ENCODE measurements at places on chromosomes 2 and 18.

- no peak for DNase-seq
These were observed 212.3 kb downstream of the HDAC4 start for GRCh38 chr2:239188536-239188935.

- DNase-seq, result no peak
These were observed 106.3 kb upstream of the B3GNT2 start for GRCh38 chr2:62089658-62090057.

- no peak for DNase-seq
These were observed 56.9 kb downstream of the MAP3K20 start for GRCh38 chr2:173132531-173132930.

DNA sequence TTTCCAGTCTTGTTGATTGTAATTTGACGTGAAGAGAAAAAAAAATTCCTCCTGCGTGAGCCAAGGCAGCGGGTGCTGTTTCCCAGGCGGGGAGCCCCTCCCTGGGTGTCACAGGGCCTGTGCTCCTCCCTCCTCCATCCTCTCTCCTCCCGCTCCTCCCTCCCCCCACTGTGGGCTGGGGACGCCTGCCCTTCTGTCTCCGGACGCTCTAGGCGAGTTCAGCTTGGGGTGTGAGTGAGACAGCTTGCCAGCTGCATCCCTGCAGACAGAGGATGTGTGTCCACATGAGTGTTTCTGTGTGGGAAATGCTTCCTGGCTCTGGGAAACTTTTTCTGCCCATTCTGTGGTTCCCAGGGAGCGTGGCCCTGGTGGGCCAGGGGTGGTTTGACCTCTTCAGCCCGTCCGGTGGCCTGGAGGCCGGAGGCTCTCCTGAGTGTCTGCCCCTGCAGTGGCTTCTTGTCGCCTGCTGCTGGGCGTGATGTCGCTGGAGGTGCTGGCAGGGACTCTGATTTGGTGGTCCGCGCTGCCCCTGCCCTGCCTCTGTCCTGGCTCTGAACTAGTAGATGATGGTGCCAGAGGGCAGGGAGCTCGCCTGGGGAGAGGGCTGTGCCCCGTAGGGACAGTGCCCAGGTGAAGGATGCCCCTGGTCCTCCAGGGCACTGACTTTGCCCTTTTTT is 96.4 kb downstream of the USP40 start:
- DNase-seq, result no peak

- no peak for DNase-seq
These were observed 36.6 kb upstream of the SIGLEC15 start for GRCh38 chr18:45788861-45789260.

- peak; percentile 82 for DNase-seq
These were observed at the start of gene NFATC1 for GRCh38 chr18:79395761-79396404. TSS of gene NFATC1 (plus strand) at chr18:79395930. CDS start at chr18:79396225, 295 bp downstream.

DNA sequence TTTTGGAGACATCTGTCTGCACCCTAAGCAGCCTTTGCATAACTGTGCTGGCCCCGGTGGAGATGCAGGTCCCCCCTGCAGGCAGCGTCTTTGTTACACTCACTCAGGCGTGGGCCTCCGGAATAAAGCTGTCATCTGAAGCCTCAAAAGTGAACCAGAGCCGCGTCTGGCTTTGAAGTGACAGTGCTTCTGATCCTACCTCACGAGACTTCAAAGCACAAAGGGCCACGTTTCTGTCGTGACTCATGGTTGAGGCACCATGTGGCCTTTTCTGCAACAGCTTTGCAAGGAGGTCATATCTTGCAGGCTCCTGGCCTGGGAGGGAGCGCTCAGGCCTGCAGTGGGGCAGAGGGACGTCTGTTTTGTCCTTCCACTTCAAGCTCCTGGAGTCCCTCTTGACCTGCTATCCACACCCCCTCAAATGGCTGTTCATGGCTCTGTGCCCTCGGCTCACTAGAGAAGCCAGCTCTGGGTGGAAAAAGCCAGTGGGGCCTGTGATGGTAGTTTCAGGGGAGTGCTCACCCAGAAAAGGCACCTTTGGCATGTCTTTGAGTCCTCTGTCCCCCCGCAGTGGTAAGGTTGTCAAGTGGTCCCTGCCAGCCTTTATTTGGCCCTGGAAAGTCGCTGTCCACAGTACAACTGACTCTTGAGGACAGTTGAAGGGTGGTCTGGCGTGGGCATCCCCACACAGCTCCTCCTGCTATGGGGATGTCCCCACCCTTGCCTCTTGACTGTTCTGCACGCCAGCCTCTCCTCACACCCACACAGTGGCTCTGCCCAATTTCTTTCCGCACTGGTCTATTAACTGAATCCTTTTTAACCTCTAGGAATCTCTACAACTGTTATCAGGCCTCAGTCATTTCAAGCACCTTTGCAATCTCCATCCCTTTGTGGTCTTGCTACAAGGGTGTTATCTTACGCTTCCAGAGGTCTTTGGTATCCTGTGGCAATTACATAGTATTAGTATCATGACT is 19.3 kb downstream of the GPR55 start:
- peak; percentile 73 for DNase-seq

- DNase-seq, result no peak
These were observed 149.4 kb upstream of the CDH20 start for GRCh38 chr18:61183798-61184197.

- DNase-seq, result no peak
These were observed 55.9 kb downstream of the HS1BP3 start for GRCh38 chr2:20594957-20595356.

DNA sequence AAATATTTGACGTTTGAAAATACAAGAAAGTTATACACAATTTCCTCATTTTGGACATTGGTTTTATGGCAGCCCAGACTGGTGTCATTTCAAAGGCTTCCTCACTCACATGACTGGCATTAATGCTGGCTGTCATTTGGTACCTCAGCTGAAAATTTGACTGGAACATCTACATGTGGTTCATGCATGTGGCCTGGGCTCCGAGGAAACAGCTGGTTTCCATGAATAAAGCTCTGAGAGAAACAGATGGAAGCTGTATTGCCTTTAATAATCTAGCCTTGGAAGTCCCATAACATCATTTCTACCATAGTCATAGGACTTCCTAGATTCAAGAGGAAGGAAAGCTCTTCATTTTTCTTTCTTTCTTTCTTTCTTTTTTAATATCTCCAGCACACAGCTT is 42.9 kb upstream of the RIT2 start:
- no peak for DNase-seq

DNA sequence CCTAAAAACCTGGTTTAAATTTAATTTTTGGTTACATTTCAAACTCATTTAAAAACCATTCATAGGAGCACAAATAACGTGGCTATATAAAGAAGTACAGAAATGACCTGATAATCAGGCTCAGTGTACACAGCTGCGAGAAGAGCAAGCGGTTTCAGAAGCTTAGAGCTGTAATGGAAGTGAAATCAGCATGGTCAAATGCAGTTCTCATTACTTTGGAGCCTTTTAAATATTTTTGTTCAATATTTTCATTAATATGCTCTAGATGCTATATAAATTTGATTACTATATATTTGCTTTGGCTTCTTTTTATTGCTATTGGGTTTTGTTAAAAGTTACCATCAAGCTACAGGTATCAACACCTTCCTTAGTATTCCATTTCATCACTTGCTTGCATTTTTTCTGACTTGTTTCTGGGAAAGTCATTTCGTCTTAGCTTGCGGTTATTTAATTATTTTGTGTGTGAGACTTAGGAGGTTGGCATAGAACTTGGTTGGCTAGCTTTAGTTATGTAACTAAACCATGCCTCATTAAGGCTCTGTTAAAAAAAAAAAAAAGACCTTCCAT is 58.7 kb downstream of the AFTPH start:
- no peak for DNase-seq

- no peak for DNase-seq
These were observed 41.6 kb upstream of the RALBP1 start for GRCh38 chr18:9433671-9434121.
